ENCODE measurements at places on chromosomes 6 and 20. TPM values are rescaled to one million over a fixed set of nuclear protein-coding genes. Genes with fewer than 3 reads are reported as not detected.

The TBXT gene
- total RNA-seq = 0.25 TPM

DNA sequence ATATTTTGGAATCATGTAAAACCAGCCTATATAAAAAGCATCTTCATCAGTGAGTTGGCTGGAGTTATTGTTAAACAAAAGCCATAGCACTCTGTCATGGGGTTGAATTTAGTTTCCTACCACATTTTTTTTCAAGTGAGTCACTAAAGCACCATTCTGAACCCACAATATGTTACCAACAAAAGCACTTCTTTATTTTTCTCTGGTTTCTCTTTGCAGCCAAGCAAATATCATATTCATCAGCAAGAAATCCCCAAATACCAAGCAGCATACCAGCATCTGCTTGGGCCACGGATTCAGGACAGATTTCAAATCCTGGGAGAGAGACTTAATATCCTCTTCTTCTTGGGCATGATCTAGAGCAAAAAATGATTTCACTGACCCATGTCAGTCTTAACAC, 441.4 kb downstream of the BCKDHB start:
- no peak for DNase-seq

DNA sequence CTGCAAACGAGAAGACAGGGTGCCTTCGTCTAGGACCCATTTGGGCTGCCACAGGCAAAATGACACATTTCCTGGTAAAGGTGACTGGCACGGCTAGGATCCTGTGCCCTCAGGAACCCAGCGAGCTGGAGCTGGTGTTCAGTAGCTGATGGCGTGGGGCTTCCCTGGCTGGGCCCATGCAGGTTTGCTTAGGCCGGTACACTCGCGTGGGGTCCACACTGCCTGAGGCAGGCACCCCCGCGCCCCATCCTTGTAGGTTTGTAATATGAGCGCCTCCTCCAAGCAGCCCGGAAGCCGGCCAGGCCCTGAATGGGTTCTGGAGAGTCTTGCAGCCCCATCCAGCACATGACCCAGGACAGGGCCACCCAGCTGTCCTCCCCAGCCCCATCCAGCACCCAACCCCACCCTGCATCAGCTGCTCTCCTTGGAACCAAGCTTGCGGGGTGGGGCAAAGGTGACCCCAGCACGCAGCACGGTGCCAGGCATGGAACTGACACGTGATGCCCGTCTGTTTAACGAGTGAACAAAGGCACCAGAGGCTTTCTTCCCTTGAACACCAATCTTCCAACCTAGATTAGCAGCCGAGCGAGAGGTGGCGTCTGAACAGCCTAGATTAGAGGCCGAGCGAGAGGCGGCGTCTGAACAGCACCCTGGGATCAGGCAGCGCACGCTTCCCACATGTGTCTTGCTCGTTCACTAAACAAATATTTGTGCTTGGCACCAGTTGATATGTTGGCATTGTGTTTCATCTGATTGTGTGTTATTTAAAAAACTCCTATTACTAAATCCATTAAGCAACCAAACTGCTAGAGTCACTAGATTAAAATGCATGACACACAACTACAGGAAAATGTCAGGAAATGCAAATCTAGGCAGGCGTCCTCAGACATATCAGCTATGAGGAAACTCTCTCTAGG, 112.1 kb downstream of the DLL1 start:
- DNase-seq = no peak

DNA sequence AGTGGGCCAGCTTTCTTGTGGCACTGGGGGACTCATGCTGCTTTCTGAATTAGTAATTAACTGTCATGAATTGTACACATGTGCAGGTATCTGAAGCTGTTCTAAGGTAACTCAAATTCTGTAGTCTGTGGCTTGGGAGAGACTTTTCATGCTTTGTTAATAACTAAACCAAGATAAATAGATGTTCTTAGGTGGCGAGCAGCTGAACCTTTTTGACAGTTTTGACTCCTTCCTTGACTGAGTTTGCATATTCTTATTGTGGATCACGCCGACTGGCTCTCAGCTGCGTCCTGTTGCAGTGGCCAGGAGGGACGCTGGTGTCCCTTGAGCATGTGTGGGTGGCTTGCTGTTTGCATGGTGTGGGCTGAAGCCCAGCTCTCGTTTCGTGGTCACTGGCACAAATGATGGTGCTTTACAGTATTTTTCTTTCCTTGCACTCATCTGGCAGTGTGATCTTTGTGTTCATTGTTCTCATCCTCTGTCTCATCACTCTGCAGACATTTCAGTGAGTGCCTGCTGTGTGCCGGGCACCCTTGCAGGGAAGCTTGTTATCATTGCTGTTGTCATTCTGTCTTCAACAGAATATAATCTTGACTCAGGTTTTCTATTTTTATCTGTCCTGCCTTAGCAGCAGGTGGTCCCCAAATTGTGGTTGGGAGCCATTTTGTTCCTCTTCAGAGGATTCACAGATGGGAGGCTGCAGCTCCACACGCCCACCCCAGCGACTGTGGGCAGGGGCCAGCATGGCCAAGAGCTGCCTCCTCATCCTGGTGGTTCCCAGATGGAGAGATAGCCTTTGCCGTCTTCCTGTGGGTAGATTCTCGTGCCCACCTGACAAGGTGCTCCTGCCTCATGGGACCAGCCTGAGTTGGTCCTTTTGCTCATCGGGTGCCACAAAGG, 39.6 kb downstream of the DUSP22 start:
- DNase-seq = no peak

- DNase-seq = peak; percentile 56
Observed at GRCh38 chr6:136290410-136291010, 864 bp upstream of the BCLAF1 start.

The RNGTT gene
- total RNA-seq = 18.7 TPM

All from H1 (cell line).